ENCODE measurements at places on chromosomes 6 and 20.
A peak's percentile ranks its signal among the peaks of the same experiment; 100 is the strongest.

DNA sequence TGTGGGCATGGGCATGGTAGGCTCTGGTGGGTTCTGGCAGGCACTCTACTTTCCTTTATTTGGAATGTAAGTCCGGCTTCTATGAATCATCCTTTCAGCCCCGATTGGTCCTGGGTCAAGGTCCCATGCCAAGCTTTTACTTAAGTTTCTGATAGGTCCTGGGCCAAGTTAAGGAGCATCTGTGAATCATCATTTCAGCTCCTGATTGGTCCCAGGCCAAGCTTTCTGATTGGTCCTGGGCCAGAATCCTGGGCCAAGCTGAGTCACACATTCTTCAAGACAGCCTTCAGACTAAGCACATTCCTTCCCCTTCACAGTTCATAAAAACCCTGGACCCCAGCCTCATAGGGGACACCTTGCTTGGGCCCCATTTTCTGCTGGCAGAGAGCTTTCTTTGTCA, 231.0 kb upstream of the EYS start:
- DNase-seq, result peak; percentile 46

DNA sequence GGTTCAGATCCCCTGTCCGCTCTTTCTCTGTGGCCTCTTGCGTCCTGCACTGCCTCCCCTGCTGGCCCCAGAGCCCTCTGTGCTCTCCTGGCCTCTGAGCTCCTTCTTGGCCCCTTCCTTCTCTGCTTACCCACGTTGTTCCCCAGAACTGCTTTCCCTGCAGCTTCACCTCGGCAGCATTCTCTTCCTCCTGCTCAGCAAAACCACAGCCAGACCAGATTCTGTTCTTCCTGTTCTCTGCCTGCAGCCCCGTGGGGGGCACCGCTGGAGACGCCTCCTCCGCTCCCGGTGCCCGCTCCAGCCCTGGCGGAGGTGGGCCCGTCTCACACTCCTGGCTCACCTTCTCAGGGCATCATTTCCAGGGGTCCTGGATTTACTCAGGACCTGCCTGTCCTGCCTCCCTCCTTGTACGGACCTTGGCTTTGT, 59.7 kb downstream of the TCP11 start:
- DNase-seq, result no peak

DNA sequence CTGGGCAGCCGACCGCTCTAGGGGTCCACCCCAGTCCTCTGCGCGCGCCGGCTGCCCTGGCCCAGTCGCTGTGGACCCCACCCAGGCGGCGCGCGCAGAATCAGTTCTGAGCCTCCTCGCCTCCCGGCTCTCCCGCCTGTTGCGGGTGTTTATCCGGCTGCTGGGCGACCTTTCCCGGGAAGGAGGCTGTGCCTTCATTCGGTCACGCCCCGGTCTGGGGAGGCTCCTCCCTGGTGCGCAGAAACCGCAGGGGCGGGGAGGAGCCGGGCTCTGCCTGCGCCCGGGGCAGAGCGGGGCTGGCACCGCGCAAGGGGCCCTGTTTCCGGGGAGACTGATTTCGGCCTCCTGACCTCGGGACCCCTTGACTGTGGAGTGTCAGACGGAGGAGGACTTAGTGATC, 80.8 kb upstream of the EYS start:
- DNase-seq, result no peak

DNA sequence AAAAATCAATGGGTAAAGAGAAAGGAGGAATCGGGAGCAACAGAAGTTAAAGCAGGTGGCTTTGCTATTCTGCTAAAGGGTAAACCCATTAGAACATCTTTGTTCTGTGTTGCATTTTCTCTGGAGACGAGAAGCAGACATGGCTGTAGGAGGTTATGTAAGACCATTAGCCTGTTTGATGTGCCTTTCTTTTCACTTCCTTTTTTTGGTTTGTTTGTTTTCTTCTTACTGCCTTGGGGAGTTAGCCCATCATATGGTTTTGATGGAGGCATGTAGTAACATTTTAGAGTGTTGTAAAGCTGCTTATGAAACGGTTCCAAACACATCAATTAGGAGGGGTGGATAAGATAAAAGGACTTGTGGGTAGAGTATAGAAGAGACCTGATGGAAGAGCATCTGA, 131.0 kb downstream of the DOK5 start:
- DNase-seq, result no peak

DNA sequence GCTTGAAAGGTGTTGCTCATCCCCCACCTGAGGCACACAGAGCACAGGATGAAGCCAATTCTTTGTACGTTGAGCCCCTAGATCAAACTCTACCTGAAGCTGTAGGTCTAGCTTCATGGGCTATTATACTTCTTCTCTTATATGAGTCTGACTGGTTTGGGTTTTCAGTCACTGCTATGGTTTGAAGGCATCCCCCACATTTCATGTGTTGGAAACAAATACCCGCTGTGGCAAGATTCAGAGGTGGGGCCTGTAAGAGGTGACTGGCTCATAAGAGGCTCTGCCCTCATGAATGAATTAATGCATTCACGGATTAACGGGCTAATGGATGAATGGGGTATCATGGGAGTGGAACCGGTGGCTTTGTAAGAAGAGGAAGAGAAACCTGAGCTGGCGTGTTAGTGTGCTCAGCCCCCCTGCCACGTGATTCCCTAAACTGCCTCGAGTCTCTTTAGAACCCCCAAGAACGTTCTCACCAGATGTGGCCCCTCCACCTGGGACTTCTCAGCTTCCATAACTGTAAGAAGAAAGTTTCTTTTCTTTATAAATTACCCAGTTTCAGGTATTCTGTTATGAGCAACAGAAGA, 39.2 kb downstream of the PREX1 start:
- no peak for DNase-seq

DNA sequence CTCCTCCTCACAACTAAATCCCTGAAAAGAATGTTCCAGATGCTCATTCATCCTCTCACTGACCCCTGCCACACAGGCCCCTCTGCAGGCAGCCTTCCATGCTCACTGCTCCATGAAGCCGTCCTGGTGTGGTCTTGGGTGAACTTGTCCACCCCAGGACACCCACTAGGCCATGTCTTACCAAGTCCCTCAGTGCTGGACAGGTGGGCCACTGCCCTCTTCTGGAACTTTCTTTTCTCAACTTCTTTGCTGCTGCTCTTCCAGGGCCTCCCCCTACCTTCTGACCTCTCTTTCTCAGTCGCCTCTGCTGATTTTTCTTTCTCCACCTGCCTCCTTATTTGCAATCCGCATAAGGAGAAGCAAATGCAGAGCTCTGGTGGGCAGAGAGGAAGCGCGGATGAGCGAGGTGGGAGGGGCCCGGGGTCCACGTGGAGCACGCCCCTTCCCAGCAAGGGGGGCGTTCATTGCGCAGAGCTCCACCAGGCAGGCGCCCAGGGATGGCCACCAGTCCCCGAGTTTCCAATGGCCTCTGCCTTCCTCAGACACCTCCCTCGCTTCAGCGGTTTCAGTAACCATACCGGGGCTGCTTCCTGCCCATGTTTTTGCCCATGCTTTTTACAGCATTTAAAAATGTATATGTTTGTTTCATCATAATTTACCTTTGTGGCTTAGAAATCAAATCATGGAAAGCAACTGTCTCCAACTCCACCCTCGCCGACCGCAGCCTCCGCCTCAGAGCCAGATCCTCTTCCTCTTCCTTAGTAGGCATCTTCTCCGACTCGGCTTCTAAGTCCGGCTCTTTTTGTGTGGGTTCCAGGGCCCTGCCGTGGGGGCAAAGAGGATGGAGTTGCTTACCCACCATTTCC, 129.6 kb downstream of the ZDHHC14 start:
- DNase-seq, result no peak

Data from left hindlimb (tissue), 1 donor.